NAMALWA (cell line): ENCODE measurements at places on chromosomes 1 and 21.

GRCh38 chr1:207284209-207284897 is 37.1 kb upstream of the CD55 start:
- no peak for DNase-seq

- DNase-seq: no peak
These were observed 97.2 kb downstream of the KCNN3 start for GRCh38 chr1:154772606-154773506.

DNA sequence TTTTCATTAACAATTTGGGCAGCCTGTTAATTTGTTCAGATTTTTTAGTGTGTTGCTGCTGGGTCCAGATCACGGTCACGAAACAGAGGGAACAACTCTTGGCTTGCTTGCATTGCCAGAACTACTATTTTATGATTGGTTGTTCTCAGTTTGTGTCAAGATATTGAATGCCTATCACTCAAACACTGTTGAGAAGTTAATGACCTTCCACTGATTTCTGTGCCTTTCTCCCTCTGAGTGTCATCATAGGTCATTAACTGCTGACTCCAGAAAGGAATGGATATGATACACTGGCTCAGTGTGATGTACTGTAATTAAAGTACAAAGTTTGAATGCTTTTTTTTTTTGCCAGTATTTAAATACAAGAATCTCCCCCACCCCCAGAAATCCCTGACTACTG is 9.2 kb downstream of the CHODL start:
- DNase-seq: no peak

GRCh38 chr21:31347435-31348032 is 3.5 kb upstream of the TIAM1 start:
- DNase-seq: peak; percentile 10

GRCh38 chr1:101309334-101310311 is 72.8 kb downstream of the S1PR1 start:
- DNase-seq: peak; percentile 74

- no peak for DNase-seq
These were observed 27.8 kb downstream of the ILDR2 start for GRCh38 chr1:166947398-166948043.

- no peak for DNase-seq
These were observed 20.9 kb downstream of the SLAMF1 start for GRCh38 chr1:160625725-160626498.

DNA sequence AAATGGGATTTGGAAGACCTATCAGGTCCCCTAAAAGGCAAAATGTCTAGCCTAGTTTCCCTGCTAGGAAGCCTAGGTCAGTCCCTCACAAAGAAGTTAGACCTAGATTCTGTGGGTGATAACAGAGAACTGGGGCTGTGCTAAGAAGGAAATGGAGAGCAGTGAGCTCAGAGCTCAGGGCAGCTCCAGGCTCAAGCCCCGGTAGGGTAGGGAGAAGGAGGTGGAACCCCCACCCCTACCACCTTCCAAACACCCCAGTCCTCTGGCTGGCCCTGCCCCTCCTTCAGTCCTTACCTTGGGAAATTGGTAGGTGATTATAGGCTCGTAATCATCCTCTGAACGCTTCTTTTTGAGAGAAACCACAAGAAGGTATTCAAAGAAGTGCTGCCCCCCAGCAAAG is 1.1 kb downstream of the DENND2D start:
- no peak for DNase-seq

- DNase-seq: no peak
These were observed 18.1 kb downstream of the SLC45A3 start for GRCh38 chr1:205662135-205662738.

DNA sequence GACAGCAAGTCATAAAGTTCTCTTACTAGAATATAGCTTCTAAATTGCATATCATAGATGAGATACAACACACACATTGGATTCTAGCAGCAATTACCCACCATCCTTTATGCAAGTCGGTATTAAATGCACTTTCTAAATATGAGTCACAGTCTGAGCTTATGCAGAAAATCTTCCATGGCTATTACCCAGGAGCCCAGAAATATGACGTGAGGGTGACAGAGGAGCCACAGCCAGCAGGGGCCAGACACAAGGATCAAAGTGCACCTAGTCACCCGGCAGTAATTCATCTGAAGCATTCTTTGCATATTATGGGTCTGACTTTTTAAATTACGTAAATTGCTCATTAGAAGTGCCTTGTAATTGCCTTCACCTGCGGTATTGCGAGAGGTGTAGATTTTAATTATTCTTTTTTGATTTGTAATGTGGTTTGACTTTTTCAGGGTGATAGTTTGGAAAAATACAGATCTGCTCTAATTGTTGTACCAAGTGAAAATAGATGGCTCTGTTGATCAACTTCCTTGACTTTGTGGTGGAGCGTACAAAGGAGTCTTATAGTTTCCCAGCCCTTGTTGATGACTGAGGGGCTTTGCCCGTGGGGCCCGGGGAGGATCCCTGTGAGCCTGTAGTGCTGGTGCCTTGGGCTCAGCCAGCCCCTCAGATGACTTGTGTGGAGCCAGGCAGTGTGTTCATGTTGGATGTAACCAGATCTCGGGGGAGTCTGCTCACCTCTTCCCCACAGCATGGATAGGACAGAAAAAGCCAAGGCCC is 470.0 kb upstream of the VAMP3 start:
- no peak for DNase-seq

GRCh38 chr1:53324321-53324720 is 3.5 kb downstream of the LRP8 start:
- DNase-seq: no peak

- no peak for DNase-seq
These were observed 14.7 kb upstream of the HMGB4 start for GRCh38 chr1:33849211-33849610.

- DNase-seq: no peak
These were observed 20.2 kb upstream of the PKP1 start for GRCh38 chr1:201262963-201263608.

DNA sequence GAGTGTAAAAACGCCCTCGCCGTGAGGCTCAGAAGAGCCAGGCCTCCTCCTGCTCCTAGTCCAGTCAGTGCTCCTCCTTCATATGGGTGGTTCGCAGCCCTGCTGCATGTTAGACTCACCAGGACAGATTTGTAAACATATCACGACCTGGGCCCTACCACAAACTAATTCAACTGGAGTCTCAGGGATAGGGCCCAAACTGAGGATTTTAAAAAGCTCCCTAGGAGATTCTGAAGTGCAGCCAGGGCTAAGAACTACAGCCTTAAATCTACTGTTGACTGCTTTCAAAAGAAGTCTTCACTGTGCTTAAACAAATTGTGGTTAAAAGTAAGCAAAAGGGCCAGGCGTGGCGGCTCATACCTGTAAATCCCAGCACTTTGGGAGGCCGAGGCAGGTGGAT is 57.0 kb downstream of the CAMTA1 start:
- no peak for DNase-seq

GRCh38 chr1:58318157-58319005 is 228.1 kb downstream of the OMA1 start:
- no peak for DNase-seq

- DNase-seq: peak; percentile 96
These were observed 65.9 kb downstream of the PIK3CD start for GRCh38 chr1:9717193-9718005.

DNA sequence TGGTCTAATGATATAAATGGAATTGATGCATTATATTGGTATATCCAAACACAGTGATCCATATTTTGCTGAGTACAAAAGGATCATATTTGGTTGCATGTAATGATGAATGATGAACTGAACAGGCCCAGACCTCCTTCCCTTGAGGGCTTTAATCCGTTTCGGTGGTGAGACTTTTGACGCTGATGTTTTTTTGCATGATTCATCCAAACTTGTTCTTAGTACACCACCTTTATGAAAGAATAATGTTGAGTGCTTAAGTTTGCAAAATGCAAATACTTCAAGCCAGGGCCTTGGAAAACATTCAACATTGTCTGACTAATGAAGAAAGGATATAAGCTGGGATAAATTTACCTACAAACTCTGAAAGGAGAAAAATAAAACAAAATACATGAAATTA is 19.2 kb downstream of the HOOK1 start:
- DNase-seq: no peak

DNA sequence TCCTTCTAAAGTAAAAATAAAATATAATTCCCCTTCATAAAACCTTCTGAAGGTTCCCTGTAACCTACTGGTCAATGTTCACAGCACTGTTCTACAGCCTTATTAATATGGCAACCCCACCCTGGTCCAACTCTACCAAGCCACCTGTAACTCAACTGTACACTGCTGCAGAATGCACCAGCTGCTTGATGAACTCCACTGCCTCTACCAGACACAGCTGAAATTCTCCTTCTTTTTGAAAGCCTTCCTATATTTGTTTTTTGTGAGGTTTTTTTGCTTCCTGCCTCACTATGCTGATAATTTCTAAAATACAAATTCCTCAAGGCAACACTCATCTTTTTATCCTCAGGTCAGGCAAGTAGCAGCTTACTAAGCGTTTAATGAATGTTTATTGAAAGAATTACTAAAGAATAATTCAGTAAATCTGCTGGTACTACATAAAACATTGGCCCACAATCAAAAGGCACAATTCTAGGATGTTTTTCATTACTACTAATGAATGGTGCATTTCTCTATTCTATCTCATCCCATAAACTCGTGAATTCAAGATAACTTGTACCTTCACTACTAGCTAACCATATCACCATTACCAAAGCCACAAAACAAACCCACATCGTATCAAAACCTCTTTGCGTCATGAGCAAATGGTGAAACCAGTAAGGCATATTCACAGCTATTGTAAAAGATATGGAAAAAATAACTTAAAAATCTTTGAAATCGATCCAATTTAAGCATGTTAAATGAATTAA is 2.4 kb downstream of the SSX2IP start:
- peak; percentile 28 for DNase-seq

DNA sequence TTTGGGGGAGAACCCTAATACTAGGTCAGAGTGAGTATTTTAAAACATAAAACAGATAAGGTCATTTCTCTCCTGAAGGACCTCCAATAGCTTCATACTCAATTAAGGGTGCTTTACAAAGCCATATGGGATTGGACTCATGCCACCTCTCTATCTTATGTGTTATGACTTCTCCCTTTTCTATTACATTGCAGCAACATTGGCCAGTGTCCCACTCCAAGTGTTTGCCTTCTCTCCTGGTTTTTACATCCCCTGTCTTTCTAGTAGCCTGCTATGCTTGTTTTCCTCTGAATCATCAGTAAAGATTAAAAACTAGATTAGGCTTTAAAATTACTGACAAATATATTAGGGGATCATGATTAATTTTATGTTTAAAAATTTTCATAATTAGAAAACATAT is 66.6 kb downstream of the SCMH1 start:
- DNase-seq: no peak

DNA sequence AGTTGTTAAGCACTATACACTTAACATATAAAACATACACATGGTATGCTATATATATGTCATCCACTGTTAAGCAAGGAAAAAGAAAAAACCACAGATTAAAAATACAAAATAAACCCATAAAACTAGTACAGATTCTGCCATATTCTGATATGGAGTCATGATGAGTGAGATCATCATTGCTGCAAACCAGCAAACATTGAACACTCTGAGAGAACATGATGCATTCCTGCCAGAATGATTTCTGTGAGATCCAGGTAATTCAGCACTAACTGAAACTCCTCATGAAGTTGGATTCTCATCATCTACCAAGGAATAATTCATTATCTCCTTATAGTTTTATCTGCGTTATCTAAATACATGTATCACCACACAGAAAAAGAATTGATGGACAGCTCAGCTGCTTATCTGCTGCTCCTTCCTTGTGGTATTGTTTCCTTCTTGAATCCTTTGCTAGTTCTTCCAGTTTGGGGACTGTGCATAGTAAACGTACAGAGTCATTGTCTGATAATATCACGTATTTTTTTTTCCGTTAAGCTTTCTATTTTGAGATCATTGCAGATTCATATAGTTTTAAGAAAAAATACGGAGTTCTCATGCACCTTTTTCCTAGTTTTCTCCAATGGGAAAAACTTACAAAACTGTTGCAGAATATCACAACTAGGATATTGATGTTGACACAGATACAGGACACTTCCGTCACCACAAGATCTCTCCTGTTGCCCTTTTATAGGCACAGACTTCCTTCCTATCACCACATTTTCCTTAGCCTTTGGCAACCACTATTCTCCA is 9.3 kb downstream of the RAB4A start:
- no peak for DNase-seq

GRCh38 chr1:200908191-200908868 is 13.6 kb downstream of the INAVA start:
- no peak for DNase-seq

- DNase-seq: no peak
These were observed 12.0 kb downstream of the CAPN2 start for GRCh38 chr1:223724376-223724775.

DNA sequence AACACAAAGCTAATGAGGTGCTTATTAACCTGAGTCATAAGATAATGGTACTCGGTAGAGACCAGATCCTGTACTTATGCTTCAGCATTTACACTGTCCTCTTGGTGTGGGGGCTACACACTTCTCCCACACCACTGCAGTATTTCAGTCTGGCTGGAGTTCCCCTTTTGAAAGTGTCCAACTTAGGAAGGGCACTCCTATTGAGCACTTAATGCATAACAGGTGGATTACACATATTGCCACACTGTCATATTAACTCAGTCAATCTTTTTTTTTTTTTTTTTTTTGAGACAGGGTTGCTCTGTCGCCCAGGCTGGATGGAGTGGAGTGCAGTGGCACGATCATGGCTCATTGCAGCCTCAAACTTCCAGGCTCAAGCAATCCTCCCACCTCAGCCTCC is 1.5 kb downstream of the GPATCH4 start:
- DNase-seq: peak; percentile 93

GRCh38 chr1:65729259-65729658 is 63.4 kb upstream of the PDE4B start:
- no peak for DNase-seq

GRCh38 chr1:110617116-110617515 is 11.0 kb upstream of the KCNA2 start:
- DNase-seq: no peak

- peak; percentile 17 for DNase-seq
These were observed 46.7 kb downstream of the CAMK2N1 start for GRCh38 chr1:20439282-20439681.

DNA sequence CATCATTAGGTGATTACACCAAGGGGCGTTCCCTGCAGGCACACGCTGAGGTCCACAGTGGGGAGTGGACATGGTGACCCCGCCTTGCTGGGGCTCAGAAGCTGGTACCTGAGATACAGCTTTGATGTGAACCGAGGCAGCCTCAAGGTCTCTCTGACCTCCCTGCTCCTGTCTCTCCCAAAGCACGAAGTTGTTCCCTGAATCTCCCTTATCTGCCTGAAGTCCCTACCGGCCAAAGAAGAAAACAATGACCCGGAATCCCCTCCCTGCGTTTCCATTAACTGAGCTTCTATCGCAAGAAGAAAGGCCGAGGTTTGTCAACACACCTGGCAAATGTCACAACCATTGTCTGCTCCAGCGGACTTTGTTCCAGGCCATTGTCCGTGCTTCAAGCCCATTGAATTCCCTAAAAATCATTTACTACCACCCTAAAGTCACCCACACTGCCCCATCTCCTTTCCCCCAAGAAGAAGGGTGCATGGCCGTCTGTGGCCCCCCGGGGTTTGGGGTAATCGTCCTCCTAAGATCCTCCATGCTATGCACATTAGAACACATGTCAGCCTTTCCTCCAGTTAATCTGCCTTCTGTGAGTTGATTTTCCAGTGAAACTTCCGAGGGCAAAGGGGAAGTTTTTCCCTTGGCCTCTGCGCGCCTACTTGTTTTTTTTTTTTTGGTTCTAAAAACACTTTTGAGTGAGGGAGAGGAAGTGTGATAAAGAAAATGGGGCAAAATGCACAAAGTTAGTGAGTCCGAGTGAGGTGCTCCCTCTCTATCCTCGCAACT is 48.1 kb upstream of the COL18A1 start:
- DNase-seq: no peak

- DNase-seq: no peak
These were observed 50.8 kb downstream of the TGFB2 start for GRCh38 chr1:218395916-218396315.
